ENCODE measurements at places on chromosomes 6 and 20.
A peak's percentile ranks its signal among the peaks of the same experiment; 100 is the strongest.

GRCh38 chr6:18842534-18842933, 455.4 kb downstream of the RNF144B start:
- no peak for DNase-seq

DNA sequence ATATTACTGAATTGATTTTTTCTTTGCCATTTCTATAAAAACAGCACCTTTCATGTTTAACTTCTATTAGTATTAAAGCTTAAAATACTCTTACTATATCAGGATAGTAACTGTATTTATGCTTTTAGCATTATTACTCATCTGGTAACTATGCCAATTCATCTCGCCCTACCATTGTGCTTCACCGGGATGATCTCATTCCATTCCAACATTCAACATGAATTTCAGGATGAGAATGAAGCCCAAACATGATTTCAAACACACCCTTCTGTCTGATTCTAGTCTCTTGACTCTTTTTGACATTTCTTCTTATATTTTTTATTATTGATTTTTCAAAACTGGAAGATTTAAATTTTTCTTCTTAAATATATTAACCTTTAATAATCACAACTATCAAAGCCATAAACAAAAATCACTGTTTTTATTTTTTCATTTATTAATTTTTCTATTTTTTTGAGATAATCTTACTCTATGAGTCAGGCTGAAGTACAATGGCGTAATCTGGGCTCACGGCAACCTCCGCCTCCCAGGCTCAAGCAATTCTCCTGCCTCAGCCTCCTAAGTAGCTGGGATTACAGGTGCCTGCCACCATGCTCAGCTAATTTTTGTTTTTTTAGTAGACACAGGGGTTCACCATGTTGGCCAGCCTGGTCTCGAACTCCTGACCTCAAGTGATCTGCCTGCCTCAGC, 46.7 kb downstream of the GJA1 start:
- no peak for DNase-seq

- no peak for DNase-seq
These were observed 94.0 kb downstream of the ADGRG6 start for GRCh38 chr6:142395768-142396231.

- DNase-seq = no peak
These were observed 29.0 kb upstream of the TCP11 start for GRCh38 chr6:35170166-35170565.

- DNase-seq = no peak
These were observed 145.7 kb downstream of the RIMS1 start for GRCh38 chr6:72032086-72032485.

DNA sequence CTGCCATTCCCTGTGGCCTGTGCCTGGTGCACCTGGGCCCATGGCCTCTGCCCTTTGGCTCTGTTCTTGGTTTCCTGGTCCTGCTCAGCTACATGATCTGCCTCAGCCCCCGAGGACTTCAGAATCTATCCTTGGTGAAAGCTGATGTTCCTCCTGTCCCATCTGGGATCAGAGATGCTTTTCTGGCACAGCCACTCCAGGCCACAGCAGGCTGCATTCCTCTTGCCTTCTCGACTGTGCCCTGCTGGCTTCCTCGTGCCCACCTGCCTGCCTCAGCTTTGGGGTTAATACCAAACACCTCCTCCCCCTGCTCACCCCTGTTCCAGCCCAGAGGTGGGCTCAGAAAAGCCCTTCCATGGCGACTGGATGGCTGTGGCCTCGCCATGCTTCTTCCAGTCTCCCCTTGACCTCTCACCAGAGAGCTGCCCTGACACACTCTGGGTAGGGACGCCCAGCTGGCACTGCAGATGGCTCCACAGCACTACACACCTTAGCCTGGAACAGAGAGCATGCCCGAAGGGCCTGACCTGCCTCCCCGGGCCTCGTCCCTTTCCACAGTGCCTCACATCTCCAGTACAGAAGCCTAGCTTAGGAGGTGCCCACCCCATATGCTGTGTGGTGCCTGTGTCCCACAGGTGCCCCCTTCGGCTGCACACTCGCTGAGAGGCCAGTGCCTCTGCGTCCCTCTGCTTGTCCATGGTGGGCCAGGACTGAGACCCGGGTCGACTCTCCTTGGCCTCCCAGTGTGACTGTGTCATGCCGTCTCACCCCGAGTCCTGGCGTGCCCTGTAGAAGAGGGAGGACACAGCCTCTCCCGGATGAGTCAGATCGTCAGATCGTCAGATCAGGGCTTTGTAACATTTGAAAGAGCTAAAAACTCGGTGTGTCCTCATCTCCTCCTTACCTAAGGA, 148.8 kb downstream of the DTNBP1 start:
- no peak for DNase-seq

DNA sequence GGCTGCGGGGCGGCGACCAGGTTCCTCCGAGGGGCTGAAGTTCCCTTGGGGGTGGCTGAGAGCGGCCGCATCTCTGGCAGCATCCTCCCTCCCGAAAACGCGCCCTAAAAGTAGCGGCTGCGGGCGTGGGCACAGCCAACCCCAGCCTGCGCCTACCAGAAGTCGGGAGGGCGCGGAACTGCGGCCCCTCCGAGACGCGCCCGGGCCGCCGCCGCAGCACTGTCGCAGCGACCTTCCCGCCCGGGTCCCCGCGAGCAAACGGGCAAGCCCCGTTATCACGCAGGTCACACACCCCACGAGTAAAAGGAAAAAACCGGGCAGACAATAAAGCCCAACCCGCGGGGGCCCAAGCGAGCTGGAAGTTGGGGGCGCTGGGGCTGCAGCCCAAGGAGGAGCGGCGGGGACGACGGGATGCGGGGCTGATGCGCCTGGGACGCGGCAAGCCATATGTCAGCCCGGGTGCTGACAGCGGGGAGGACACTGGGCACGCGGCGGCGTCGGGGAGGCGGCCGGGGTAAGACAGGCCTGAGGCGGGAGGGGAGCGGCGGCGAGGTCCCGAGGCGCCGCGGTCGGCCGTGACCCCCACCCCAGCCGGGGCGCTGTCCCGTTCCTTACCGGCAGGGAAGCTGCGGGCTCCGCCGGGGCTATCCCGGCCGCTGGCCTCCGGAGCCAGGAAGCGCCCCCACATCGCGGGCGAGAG, 659 bp downstream of the CEP85L start:
- DNase-seq = peak; percentile 39

- DNase-seq = no peak
These were observed 268.4 kb downstream of the KCNQ5 start for GRCh38 chr6:72890233-72890632.

DNA sequence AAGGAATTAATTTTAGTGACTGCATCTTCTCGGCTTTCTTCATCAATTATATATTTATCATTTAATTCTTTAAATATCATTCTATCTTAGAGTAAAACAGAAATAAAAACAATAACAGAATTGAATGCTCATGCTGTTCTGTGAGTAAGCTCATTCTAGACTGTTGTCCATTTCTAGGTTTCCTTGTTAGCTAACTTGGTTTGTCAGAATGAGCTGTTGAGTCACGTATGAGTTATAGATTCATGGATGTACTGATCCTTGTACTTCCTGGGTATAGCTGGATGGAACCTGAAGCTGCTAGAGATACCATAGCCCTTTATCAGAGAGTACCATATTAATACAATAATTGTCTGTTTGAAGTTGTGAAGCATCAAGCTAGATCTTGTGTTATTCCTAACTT, 515.3 kb downstream of the TENT5A start:
- DNase-seq = no peak

GRCh38 chr20:39878320-39878719, 810.7 kb downstream of the MAFB start:
- DNase-seq = no peak

GRCh38 chr20:18657575-18657974, 69.7 kb downstream of the DTD1 start:
- DNase-seq = no peak

- DNase-seq = no peak
These were observed 26.5 kb downstream of the THBS2 start for GRCh38 chr6:169227116-169227515.

DNA sequence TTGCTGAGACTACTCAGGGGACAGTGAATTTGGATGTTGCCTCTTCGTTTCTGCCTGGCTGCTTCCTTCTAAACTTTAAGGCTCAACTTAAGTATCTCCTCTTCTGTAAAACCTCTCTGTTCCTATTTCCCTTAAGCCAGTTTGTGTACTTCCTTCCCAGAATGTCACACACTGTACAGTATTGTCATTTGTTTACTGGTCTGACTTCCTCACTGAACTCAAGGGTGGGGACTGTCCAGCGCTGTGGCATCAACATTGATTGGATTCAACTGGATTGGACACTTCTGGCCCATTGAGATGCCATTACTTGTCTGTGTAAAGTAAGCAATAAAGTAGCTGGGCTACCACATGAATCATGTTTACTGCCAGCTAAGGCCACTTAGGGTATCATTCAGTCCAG, 69.7 kb downstream of the ANKS1A start:
- DNase-seq = no peak

GRCh38 chr6:18048953-18049630, 61.7 kb upstream of the KIF13A start:
- no peak for DNase-seq

- no peak for DNase-seq
These were observed 22.5 kb downstream of the JARID2 start for GRCh38 chr6:15268137-15268908.

DNA sequence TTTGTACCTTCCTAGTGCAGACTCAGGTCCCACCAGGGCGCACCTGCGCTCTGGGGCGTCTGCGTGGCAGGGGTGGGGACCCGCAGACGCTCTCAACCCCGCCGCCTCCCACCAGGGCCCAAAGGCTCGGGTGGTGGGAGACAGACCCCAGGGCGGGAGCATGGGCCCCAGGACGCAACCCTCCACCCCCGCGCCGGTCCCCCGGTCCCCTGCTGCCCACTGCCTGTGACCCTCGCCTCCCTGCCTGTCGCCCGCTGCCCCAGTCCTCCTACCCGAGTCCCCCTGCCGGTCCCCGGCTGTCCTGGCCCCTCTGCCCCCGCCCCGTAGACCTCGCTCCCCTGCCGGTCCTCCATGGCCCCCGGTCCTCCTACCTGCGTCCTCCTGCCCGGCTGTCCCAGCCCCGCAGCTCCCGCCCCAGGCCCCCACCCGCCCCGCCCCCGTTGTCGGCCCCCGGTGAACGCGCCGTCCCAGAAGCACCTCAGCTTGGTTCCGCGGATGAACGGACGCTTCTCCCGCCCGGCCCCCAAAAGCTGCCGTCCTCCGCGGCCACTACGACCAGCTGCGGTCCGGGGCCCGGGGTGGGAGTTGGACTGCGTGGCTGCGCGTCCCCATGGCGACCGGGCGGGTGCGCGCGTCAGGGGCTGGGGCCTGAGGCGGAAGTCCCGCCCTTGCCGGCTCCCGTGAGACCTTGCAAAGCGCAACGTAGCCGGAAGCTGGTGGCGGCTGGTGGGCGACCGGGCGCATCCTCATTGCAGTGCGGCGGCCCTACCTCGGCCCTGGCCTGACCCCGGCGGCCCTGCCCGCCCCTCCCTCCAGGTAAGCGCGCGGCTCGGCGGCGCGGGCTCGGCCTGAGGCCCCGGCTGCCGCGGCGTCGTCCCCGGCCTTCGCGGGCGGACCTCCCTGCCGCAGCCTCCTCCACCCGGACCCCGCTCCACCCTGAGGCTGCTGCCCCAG, at the start of gene ARFGAP1:
Gene ARFGAP1 (plus strand): TSS at position 709 of the 954 bp plus-strand sequence. CDS start 2,768 bp downstream, outside the sequence.
- DNase-seq = peak; percentile 84

DNA sequence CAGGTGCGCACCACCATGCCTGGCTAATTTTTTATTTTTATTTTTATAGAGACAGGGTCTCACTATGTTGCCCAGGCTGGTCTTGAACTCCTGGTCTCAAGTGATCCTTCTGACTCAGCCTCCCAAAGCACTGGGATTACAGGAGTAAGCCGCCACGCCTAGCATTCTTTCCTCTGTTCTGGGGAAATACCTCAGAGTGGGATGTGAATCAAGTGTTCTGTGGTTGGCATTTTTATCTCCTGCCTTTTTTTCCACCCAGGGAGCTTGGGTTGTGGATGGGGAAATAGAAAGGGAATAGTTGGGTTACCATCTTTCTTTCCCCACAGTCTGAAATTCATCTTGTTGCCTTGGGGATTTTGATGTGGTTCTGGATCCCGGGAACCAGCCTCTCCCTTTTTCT, 24.1 kb downstream of the TFAP2C start:
- DNase-seq = no peak

DNA sequence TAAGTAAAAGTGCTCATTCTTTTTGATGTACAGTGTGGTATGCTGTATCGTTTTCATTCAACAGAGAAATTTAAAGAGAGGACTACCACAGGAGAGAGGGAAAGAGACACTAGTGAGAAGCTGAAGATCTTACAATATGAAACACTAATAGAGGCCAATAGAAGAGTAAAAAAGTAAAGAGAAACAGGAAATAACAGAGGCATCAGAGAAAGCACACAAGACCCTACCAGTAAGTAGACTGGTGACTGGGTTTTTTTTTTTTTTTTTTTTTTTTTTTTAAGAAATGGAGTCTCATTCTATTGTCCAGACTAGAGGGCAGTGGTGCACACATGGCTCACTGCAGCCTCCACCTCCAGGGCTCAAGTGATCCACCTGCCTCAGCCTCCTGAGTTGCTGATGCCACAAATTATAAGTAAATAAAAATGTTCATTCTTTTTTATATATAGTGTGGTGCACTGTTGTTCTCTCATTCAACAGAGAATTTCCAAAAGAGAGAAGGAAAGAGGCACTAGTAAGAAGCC, 18.8 kb downstream of the ELOVL4 start:
- DNase-seq = no peak

- DNase-seq = no peak
These were observed 35.4 kb upstream of the FOXA2 start for GRCh38 chr20:22619806-22620205.

DNA sequence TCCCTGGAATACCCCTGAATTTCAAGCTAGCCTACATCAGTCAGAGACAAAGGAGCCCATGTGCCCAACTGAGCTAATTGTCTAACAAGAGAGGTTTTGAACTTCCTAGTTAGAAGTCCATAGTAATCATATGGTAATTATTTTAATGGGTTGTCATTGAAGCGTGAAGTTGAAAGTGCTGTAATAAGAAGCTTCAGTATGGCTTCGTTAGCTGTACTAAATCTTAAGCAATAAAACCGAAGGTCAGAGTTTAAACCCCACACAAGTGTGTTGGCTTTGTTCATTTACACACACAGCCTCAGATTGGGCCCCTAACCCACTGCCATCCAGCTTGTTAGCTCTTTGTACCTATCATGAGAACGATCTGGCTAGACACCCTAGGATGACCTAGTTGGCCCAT, 195.6 kb upstream of the RIN2 start:
- no peak for DNase-seq

DNA sequence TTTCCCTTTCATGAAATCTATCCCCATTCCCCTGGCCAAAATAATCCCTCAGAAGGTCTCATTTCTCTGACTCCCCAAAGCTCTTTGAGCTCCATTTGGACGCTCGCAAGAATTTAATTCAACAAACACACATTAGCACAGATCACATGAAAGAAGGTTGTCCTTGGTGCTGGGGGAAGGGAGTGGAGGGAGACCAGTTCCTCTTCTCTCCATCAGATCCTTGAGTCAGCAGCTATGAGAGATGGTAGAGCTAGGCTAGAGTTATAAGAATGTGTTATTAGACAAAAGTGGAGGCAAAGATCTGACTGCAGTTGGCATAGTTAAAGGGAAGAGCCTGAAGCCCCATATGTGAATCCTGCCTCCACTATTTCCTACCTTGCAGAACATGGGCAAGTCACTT, 184.2 kb upstream of the CDYL start:
- DNase-seq = no peak

GRCh38 chr6:12298995-12299394, 8.8 kb downstream of the EDN1 start:
- DNase-seq = no peak
